Naive B cell (primary cell): ENCODE measurements at places on chromosomes 13 and 19. TPM values are rescaled to one million over a fixed set of nuclear protein-coding genes. Genes with fewer than 3 reads are reported as not detected.

The ACP5 gene
- polyA plus RNA-seq: 23.3 TPM

DNA sequence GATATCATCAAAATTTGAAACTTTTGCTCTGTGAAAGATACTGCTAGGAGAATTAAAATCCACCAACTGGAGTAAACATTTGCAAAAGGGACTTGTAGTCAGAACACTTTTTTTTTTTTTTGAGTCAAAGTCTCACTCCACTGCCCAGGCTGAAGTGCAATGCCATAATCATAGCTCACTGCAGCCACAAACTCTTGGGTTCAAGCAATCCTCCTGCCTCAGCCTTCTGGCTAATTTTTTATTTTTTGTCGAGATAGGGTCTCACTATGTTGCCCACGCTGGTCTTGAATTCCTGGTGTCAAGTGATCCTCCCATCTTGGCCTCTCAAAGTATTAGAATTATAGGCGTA is 9.7 kb downstream of the ELAVL1 start:
- no peaks in the 10 kb centered on the region for H3K27me3 ChIP-seq
- H3K4me3 ChIP-seq: no peak overlapping the region
- peak overlapping the region; percentile 56 for H3K27ac ChIP-seq
- H3K4me1 ChIP-seq: peaks cover 37% of the 10 kb centered on the region
- H3K36me3 ChIP-seq: peaks cover 6% of the 10 kb centered on the region

GRCh38 chr19:35903550-35904179 is 1.3 kb downstream of the HCST start:
- no peaks in the 10 kb centered on the region for H3K27me3 ChIP-seq
- peak; percentile 97 for DNase-seq
- no peaks in the 10 kb centered on the region for H3K36me3 ChIP-seq
- H3K4me1 ChIP-seq: peaks cover 63% of the 10 kb centered on the region

DNA sequence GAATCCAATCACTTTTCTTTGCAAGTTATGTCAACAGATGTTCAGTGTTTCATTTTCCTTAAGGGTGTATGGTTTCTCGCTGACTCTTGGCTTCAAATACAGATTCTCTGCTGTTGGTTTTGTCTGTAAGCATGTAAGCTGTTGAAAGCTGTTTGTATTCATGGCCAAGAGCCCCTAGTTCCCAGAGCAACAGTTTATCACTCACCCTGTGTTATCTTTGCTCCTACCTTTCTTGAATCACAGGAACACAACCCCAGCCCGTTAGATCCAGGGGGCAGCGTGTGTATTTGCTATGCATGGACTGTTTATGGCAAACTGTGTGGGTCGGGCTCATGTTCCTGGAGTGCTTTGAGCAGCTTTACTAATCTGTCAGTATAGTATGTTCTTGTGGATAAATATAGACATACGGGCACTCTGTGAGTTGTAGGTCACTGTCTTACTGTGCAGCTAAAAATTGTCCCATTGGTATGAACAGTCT is 28.9 kb downstream of the FRY start:
- no peak overlapping the region for H3K4me3 ChIP-seq
- no peaks in the 10 kb centered on the region for H3K4me1 ChIP-seq
- H3K36me3 ChIP-seq: no peaks in the 10 kb centered on the region
- no peak for DNase-seq
